Left hindlimb (tissue), 1 donor: ENCODE measurements at places on chromosomes 12 and 14.

GRCh38 chr12:49359671-49360070, 7.6 kb upstream of the SPATS2 start:
- no peak for DNase-seq

DNA sequence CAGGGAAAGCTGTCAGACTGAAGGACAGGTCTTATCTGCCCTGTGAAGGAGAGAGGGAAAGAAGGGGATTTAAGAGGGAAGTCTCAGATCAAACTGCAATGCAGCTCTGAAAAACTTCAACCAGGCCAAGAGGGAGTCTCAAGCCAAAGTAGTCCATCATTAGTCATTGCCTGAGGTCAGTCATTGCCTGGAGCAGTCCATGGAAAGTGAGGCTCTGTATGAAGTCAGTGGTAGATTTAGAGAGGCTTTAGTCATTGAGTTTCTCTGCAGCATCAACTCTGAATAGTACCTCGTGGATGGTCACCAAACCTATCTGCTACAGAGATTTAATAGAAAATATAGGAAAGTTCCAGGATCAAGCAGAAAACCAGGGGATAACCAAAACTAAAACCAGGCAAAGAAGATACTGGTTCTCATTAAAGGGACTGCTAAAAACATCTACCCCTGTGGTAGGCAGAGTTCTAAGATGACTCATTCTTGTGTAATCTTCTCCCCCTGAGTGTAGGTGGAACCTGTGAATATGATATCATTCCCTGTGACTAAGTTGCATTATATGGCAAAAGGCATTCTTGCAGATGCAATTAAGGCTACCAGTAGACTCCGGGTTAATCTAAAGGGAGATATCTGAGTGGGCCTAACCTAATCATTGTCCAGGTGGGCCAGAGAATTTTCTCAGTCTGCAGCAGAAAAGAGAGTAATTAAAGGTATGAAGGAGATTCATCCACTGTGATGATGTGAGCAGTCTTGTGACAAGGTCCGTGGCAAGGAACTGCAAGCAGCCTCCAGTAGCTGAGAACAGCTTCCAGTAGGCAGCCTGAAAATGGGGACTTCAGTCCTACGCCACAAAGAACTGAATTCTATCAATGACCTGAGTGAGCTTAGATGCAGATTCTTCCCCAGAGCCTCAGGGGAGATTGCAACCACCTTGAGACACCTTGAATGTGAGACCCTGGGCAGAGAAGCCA, 123.1 kb downstream of the GALC start:
- DNase-seq: no peak

DNA sequence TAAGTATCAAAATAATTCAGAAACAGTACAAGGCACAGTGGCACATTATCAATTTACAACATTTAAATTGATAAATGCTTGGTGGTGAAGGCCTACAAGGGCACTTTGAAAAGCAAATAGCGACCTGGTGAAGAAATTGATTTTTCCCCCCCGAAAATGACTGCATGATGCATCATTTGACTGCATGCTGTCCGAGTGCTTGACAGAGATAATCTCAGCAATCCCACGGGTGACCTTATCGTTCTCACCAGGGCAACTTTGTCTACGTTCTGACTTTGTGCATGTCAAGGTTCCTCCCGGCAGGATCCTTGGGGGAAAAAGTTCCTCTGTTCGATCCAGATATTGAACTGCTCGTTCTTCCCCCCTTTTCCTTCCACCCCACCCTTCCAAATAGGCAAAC, 384.8 kb downstream of the EGLN3 start:
- DNase-seq: no peak

DNA sequence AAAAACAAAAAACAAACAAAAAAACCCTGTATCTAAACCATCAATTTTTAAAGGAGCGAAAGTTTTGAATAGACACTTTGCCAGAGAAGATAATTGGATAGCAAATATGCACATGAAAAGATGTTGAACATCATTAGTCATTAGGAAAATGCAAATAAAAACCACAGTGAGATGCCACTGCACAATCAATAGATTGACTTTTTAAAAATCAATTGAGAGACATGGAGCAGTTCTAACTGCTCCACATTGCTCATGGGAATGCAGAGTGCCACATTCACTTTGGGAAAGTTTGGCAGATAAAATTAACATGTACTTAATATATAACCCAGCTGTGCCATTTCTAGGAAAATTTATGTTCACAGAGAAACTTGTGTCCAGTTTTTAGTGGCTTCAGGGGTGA, 12.7 kb downstream of the EIF2S1 start:
- no peak for DNase-seq

DNA sequence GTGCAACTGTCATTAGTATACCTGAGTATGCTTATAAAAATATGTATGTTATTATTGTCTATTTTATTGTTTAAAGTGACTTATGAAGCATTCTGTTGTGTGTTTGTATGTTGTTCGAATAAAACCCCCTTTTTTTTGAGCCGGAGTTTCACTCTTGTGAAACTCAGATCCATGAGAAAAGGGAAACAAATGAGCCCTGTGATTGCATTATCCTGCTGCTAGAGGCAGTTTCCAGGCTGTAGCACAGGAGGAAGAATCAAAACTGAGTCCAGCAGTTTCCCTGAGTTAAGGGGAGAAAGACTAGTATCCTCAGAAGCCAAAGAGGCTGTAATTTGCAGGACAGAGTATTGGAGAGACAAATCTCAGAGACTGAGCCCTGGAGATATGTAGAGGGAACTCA, 12.5 kb downstream of the SGPP1 start:
- no peak for DNase-seq

DNA sequence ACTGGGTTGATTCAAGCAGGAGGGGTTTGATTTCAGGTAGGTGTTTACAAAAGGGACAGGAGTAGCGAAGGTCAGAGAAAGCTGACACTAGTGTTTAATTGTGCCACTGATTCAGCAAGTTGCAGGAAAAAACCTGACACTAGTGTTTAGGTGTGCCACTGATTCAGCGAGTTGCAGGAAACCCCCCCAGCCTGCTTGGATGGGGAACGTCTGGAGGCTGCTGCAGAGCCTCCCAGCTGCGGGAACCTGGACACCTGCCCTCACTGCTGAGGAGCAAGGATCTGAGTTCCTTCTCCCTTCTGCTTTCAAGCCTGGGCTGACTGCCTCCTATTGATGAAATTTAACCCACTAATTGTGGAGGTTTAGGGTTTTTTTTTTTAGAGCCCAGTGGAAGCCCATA, 84.2 kb downstream of the AVPR1A start:
- DNase-seq: no peak

DNA sequence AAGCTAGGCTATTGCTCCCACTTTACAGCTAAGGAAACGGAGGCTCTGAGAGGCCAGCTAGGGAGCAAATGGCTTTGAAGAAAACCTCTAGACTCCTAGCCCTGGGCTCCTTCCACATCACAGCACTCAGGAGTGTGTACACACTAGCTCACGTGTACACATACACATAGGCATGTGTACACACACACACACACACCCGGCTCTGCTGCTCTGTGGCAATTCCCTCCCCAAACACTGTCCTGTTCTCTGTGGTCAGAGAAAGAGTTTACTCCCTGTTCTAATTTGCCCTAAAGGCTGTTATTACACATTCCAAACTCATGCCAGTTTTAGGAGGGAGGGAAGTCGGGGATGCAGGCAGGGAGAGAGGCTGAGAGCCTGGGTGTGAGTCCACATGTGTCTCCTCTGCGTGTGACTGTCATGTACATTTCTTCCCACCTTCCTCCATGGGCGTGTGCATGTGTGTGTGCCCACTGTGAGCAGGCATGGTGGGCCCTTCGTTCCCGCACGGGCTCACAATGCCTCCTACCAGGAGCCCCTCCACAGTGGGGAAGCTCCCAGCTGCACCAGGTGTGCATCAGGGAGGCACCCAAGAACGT, 14.2 kb downstream of the TRPV4 start:
- peak; percentile 36 for DNase-seq

GRCh38 chr12:126191031-126191891, 1126.0 kb downstream of the AACS start:
- DNase-seq: no peak

- DNase-seq: no peak
Observed at GRCh38 chr12:104340177-104340576, 36.6 kb downstream of the EID3 start.

- DNase-seq: no peak
Observed at GRCh38 chr12:73947326-73948026, 590.2 kb upstream of the ATXN7L3B start.

DNA sequence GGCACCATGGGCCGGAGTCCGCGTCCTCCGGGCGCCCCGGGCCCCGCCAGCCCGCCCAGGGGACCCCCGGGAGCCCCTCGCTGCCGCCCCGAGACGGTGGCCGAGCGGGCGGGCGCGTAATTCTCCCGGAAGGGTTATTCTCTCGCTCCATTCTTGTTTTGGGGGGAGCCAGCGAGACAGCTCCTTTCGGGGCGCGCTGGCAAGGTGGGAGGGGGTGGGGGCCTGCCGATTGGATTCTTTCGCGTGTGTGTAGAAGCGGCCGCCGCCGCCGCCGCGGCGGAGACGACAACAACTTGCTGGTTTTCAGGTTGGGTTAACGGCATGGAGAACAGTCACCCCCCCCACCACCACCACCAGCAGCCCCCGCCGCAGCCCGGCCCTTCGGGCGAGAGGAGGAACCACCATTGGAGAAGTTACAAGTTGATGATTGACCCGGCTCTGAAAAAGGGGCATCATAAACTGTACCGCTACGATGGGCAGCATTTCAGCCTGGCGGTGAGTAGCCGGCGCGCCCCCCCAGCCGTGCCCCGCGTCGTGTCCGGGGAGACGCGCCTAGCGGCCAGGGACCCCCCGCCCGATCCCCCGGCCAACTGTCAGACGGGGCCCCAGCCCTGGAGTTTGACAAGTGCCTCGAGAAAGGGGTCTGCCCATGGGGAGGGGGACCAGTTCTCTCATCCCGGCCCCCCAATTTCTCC, 755 bp downstream of the SETD1B start:
- no peak for DNase-seq

DNA sequence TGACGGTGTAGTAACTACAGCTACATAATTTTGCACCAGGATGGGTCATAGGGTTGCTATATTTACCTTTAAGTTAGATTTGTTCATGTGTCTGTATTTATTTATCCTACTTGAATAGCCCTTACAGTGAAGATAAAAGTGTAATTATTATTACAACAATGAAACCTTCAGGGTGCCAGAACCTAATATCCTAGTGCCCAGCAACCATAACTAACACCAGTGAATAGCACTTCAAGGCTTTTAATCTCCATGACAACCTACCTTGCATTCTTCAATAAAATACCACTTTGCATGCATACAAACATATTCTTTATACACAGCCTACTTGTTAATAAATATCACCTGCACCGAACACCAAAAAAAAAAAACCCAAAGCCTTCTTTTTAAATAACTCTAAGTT, 58.7 kb upstream of the G2E3 start:
- no peak for DNase-seq

GRCh38 chr12:120702637-120703036, 7.6 kb upstream of the UNC119B start:
- DNase-seq: no peak

GRCh38 chr14:101083564-101084435, 180.3 kb upstream of the RTL1 start:
- DNase-seq: no peak

DNA sequence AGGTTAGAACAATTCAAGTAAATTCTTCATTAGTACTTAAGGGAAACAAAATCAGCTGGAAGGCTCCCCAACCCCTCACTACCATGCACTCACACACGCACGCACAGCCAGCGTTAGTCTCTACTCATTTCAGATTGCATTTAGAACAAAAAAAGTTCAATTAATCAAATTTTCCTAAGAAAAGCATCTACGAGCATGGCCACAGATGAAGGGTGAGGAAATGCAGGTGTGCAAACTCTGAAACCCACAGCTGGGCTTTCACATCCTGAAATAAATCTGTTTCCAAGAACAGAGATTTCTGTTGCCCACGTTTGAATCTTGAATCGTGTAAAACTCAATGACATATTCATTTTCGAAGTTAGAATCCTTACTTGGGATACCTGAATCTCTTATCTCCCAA, 62.6 kb downstream of the SEL1L start:
- no peak for DNase-seq

DNA sequence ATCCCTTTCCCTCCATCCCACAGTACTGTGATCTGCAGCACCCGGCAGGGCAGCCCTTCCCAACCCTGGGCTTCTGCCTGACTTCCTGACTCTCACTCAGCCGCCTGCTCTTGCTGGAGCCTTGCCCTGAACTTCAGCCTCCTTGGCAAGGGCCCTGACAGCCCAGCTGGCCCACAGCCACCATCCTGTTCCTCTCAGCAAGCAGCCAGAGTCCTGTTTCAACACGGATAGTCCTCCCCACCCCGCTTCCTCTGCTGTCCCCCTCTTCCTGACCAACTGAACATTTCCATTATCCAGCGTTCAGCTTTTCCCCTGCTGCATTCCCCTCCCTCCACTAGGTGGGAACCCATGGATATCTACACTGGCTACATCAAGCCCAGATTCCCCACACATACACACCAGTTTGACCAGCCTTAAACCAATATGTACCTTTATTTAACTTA, 74.0 kb upstream of the MDM1 start:
- peak; percentile 93 for DNase-seq

GRCh38 chr12:32589165-32589865, 89.8 kb upstream of the DNM1L start:
- DNase-seq: no peak

DNA sequence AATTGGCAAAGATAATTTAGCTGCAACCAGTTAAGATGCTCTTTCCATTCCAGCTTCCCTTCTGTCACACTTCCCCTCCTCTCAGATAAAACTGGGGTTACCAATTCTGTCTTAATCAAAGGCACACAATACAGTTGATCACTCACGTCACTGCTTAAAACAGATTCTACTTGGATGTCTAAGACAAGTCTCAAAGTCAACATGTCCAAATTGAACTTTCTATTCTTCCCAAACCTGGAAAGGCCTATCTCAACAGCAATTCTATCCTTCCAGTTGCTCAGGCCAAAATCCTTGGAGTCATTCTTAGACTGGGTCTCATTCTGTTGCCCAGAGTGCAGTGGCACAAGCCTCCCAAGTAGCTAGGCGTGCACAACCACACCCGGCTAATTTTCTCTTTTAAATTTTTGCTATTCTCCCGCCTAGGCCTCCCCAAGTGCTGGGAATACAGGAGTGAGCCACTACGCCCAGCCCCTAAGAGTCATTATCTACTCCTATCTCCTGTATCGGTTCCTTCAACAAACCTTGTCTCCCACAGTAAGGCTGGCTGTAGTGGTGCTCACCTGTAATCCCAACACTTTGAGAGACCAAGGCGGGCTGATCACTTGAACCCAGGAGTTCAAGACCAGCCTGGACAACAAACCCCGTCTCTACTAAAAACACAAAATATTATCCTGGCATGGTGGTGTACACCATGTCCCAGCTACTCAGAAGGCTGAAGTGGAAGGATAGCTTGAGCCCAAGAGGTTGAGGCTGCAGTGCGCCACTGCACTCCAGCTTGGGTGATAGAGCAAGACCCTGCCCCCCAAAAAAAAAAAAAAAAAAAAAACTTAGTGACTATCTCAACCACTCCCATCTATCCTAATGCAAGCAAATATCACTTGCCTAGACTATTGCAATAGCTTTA, 4.7 kb downstream of the RPS29 start:
- no peak for DNase-seq

GRCh38 chr14:20690848-20691640, 2.5 kb downstream of the ANG start:
- DNase-seq: peak; percentile 50

- DNase-seq: no peak
Observed at GRCh38 chr12:106431839-106432411, 74.4 kb downstream of the POLR3B start.

- DNase-seq: peak; percentile 39
Observed at GRCh38 chr14:99522934-99523703, 41.9 kb downstream of the CCNK start.
